Islet precursor cell (in vitro differentiated cells): ENCODE measurements at places on chromosomes 3 and 15.

DNA sequence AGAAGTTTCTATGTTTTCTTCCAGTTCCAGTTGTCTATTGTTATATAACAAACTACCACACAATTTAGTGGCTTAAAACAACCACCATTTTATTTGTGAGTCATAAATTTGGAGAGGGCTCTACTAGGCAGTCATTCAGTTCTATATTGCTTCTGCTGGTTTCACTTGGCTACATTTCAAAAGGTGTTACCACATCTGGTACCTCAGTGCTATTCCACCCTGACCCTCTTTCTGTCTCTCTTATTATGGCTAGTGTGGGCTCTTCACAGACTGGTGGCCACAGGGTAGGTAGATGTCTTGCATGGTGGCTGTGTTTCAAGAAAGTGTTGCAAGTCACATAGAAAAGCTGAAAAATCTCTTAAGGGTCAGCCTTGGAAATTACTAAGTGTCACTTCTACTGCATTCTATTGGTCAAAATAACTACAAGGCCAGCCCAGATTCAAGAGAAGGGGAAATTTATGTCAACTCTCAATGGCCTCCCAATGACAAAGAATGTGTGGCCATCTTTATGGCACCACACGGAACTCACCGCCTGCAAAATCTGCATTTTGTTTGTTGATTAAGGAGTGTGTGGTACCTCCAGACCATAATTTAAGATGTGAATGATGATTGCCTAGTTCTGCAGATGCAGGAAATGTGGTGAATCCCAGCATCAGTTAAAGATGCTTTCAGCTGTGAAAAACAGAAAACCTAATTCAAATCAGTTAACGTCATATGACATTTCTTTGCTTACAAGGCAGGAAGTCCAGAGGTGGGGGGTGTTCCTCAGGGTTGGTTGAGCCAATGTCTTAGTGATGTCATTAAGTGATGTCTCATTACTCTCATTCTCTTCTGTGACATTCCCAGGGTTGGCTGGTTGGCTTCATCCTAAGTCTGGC is 105.8 kb upstream of the RASGRP1 start:
- no peak for DNase-seq

DNA sequence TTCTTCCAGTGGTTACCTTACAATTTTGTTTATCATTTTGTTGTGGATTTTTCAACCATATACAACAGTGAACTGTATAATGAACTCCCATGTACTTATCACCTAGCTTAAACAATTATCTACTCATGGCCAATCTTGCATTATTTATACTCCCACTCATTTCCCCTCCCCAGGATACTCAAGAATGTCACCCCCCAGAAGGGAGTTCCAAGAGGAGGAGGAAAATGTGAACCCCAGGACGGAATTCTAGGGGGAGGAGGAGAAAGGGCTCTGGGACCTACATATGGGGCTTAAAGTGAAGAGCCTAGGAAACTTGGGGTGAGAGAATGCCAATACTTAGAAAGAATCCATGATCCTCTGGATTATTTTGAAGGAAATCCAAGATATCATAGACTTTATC is 59.3 kb downstream of the TSC22D2 start:
- DNase-seq, result no peak

DNA sequence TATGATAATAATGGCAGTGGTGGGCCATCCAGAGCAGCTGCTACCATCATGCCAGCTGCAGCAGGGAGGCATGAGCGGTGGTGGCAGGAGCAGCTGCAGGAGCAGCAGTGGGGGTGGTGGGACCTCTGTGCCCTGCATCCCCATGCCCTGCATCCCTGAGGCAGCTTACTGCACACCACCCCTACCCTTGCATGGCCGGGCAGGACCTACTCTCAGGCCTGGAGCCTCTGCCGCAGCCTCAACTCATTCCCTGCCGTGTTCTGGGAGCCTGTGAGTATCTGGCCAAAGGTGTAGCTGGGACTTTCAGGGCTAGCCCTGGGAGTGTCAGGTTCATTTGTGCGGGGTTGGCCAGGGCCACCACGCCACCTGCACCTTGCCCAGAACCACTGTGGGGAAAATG is 3.3 kb upstream of the XCR1 start:
- no peak for DNase-seq

GRCh38 chr3:170585937-170586310 is at the start of gene SLC7A14:
TSS of gene SLC7A14 (minus strand) at chr3:170586075. CDS start at chr3:170526936, 59,139 bp downstream.
- peak; percentile 56 for DNase-seq

- DNase-seq, result peak; percentile 54
Observed at GRCh38 chr3:49724586-49724985, 835 bp upstream of the GMPPB start.
